Activated T-cell treated with anti-CD3 and anti-CD28 coated beads, Interleukin-2, amount 50 U/mL, for 1 hour (primary cell): ENCODE measurements at places on chromosomes 2 and 18.

DNA sequence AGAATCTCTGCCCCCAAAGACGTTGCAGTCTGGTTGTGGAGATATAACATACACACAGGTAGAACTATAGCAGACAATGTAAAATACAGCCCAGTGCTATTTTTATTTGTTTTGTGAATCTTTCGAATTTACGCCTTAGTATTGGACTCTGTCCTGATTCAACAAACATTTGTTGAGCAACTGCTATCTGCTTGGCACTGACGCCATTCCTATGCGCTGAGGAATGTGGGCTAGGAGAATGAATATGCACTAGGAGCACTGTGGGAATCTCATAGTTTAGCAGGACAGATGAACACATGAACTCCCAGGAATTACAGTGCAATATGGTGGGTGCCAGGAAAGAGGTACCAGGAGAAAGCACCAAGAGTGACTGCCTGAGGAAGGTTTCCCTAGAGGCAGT is 181.7 kb upstream of the SIX3 start:
- DNase-seq, result no peak

DNA sequence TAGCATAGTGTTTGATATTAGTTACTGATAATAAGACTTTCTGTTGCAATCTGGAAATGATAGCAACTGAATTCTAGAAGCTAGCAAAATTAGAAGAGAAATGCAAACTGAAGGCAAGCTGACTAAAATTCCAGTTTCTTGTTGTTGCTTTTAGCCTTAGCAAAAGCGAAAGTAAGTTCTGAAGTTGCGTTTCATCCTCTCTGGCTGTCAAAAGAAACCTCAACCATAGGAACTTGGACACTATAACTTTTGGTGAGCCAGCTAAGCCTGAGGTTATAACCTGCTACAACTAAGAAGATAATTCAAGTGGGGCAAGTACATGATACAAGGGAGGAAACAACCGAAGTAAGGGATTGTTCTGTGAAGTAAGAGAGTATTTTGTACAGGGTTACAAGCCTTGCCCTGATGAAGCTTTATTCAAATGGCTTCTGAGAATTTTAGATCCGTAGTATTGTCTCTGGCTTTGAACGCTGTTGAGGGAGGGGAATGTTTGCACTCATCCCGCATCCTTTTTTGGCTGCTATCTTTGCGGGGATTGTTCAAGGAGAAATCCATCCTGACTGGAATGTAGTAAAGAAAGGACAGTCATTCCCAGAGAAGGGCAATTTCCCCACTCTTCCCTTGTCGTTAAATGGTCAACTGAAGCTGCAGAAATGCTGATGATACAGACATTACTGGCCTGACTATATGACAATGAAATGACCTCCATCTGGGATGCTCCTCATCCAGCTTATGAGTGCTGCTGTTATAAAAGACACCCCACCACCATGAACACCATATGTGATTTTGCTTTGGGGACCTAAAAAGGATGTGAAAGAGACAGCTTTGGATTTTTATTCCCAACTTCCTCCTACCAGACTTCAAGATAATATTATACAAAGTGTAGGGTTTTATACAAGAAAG is 7.0 kb upstream of the TMX3 start:
- DNase-seq, result no peak

GRCh38 chr2:8803658-8804379 is 33.6 kb downstream of the KIDINS220 start:
- no peak for DNase-seq

DNA sequence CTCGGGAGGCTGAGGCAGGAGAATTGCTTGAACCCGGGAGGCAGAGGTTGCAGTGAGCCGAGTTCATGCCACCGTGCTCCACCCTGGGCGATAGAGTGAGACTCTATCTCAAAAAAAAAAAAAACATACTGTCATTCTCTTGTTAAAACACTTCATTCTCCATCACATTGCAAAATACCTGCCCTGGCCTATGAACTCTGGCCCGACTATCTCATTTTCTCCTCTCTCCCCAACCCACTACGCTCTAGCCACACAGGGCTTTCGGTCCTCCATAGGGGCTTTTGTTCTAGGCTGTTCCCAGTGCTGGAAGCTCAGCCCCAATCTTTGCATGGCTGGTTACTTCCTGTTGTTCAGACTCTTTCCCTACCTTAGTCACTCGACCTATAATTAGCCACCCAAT is 10.3 kb downstream of the CEP76 start:
- DNase-seq, result no peak

- DNase-seq, result no peak
These were observed 2.2 kb upstream of the TMBIM1 start for GRCh38 chr2:218294430-218295022.

GRCh38 chr2:124027182-124027581 is 2.1 kb downstream of the CNTNAP5 start:
- DNase-seq, result no peak
